ENCODE measurements at places on chromosomes 2 and 18.

DNA sequence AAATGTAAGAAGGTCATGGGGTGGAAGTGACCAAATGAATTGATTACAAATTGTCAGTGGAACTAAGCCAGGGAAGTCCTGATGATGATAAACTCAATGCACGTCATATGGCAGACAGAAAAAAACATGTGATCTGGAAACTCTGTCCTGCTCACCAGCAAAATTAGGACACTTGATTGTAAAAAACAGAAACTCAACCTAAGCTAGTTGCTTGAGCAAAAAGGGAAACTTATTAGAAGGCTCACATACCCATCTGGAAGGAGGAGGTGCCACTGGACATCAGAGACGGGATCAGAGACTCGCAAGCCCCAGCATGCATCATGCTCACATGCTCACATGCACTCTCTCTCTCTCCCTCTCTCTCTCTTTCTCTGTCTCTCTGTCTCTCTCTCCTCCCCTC is 96.8 kb downstream of the SP3 start:
- DNase-seq: no peak

GRCh38 chr2:170881840-170882239 is 47.2 kb upstream of the GORASP2 start:
- DNase-seq: no peak

GRCh38 chr2:3703757-3704355 is 481 bp downstream of the DCDC2C start:
- DNase-seq: no peak

DNA sequence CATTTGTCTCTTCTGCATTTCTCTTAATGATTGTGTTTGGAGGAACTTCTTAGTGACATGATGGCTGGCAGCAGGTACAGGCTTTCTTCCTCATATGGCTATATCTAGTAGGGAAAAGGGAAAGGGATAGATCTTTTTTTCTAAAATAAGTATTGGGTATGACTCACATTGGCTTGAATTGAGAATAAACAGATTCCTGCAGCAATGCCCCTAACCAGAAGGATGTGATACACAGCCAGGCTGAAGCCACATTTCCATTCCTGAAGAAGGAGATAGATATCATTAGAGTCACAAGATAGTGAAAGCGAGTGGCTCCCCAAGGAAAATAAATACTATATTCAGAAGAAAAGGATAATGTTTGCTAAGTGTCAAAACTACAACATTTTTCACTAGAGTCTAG is 61.1 kb downstream of the VWC2L start:
- DNase-seq: no peak

GRCh38 chr2:230160112-230160660 is 59.6 kb downstream of the SP110 start:
- no peak for DNase-seq

DNA sequence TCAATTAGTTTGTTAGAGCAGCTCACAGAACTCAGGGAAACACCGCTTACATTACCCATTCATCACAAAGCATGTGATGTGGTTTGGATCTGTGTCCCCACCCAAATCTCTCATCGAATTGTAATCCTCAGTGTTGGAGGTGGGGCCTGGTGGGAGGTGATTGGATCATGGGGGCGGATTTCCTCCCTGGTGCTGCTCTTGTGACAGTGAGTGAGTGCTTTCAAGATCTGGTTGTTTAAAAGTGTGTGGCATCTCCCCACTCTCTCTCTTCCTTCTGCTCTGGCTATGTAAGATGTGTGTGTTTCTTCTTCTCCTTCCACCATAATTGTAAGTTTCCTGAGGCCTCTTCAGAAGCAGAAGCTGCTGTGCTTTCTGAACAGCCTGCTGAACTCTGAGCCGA is 63.5 kb upstream of the AGPS start:
- DNase-seq: no peak

DNA sequence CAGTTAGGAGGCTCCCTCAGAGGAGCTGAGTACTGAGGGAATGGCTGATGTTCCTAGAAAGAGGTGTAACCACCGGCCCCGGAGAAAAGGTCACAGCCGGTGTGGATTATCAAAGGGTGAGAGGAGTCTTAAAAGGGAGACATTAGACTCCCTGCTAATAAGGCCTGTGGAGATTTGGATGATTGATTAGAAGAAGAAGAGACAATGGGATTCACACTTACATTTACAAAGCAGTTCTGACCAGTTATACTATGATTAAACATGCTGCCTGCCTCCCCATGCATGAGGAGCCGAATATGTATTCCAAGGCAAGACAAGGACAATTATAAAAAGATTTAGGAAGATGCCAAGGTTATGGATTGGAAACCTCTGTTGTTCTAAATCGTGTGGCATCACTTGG is 302.4 kb downstream of the SLC4A3 start:
- DNase-seq: no peak

GRCh38 chr2:56326346-56326741 is 142.6 kb downstream of the CCDC85A start:
- no peak for DNase-seq

GRCh38 chr2:79849241-79849640 is 336.4 kb downstream of the CTNNA2 start:
- DNase-seq: no peak

DNA sequence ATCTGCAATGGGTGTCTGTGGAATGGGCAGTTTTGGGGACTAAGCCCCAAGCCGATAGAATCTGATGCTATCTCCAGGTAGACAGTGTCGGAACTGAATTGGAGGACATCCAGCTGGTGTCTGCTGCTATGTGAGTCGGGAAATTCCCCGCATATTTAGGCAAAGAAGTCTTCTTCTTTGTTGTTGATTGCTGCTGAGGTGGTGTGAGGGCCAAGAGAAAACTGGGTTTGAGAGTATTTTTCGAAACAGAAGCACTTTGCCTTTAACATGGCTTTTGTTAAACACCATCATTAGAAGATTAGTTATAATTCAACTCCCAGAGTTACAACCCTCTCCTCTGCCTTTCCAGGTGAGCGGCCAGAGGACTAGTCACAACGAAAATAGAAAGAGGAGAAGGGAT is 49.4 kb upstream of the ACTR3 start:
- DNase-seq: no peak

DNA sequence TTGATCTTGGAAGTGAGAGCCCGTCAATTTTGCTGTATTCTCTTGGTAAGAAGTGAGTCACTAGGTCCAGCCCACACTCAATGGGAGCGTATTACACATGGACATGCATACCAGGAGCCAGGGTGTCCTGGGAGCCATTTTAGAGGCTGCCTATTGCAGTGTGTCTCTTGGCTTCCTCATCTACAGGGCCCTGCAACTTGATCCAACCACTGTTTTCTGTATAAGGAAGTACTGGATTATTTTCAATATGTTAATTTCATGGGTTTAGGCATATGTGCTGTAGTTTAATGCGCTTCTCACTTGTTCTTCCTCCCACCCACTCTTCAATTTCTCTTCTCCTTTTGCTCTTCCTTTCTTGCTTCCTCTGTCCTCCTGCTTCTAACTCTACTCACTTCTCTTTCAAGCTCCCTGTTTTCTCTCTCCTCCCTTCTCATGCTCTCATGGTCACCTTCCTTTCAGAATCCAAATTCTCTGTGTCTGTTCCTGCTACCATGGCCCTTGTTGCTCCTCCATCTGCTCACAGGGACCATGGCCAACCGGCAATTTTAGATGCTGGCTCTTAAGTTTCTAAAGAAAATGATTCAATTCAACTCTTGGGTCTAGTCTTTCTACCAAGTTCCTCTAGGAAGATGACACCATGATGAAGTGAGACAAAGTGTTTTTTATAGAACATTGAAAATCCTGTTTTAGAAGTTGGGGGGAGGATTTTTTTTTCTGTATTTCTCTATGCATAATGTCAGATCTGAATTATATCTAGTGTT is 152.0 kb upstream of the ZEB2 start:
- DNase-seq: no peak

- DNase-seq: no peak
These were observed 82.1 kb upstream of the REV1 start for GRCh38 chr2:99571954-99572353.

DNA sequence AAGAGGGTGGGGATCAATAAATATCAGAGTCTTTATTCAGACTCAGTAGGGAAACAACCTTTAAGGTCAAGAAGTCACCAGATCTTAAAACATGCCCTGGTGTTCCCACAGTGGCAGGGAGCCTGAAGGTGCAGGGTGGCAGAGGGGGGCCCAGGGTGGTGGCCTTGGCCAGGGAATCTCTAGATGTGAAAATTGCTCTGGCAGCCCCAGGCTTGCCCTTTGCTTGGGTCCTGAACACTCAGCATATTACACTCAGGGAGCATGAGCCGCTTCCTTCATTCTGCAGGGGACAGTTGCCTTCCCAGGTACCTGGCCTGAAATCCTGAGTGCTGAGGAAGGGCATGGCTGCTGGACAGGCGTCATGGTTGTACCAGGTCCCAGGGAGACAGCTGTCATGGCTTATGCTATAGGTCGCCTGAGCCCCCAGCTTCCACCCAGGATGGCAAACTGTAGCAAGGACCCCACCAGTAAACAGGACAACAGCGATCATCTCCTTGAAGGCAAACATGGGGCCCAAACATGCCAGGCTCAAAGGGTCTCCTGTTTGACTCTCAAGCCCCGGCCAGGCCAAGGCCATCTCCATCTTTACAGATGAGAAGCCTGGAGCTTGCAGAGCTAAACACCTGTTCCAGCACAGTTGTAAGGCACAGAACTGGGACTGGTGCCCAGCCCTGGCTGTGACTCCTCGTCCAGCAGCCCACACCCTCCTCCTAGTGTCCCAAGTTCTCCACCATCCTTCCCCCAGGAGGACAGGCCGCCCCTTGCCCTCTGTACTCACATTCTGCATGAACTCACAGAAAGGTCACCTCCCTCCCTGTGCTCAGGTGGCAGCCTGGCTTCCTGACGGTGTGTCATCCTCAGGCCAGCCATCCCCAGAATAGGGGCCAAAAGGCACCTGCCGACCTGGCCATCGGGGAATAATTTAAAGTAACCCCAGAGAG is 14.6 kb downstream of the ABCG8 start:
- no peak for DNase-seq
